Right ventricle myocardium inferior (tissue), 1 donor: ENCODE measurements at places on chromosomes 16 and 17.

DNA sequence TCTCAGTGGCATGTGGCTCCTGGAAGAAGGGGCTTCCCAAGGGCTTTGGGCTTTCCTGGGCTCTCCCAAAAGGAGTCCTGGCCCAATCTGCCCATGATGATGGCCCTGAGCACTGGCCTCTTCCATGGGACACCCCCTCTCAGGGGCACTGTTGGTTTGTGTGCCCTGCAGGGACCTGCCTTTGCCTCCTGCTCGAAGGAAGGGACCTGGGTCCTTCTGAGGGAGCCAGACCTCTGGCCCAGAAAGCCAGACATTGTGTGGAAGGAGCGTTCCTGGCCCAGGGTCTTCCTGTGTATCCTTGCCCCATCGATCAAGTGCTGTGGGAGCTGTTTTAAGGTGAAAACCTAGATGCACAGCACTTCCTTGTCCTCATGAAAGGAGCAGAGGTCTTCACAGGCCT lies 1689.3 kb downstream of the TP53TG3F start:
- DNase-seq = no peak

- no peak for DNase-seq
These were observed 488.5 kb upstream of the SOX9 start for GRCh38 chr17:71632328-71632727.

DNA sequence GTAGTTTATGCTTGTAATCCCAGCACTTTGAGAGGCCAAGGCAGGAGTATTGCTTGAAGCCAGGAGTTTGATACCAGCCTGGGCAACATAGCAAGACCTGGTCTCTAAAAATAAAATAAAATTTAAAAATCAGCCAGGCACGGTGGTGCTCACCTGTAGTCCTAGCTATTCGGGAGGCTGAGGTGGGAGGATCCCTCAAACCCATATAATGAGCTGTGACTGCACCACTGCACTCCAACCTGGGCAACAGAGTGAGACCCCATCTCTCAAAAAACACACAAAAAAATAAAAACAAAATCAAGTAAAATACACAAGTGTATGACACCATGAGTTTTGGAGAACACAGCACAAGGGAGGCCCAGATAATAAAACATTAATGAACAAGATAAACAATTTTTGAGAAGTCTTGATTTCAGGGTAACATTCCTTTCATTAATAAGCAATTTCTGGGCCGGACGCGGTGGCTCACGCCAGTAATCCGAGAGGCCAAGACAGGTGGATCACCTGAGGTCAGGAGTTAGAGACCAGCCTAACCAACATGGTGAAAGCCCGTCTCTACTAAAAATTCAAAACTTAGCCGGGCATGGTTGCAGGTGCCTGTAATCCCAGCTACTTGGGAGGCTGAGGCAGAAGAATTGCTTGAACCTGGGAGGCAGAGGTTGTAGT lies 17.9 kb downstream of the PRPSAP1 start:
- DNase-seq = no peak

- no peak for DNase-seq
These were observed 7.5 kb downstream of the ANKS3 start for GRCh38 chr16:4726616-4727015.

- DNase-seq = no peak
These were observed 9.1 kb upstream of the METTL9 start for GRCh38 chr16:21590287-21590686.

- DNase-seq = no peak
These were observed 114.5 kb upstream of the C17orf78 start for GRCh38 chr17:37261286-37261685.

DNA sequence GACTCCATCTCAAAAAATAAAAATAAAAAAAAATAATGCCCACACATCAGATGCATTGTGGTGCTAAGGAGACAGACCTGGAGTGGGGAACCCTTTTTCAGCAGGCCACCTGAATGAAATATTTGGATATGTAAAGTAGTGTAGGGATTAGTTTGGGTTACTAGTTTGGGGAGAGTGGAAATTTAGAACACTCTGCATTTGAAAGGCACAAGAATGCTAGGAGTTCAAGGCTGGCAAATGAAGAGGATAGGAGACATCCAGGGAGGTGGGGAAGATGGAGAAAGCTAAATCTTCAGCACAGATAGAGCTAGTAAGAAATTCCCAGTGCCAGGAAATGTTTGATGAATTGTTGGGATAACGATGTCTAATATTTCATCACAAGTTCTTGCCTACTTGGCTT lies 298.3 kb upstream of the ERCC4 start:
- DNase-seq = no peak

GRCh38 chr17:67995570-67996263 lies 552 bp downstream of the C17orf58 start:
- no peak for DNase-seq

DNA sequence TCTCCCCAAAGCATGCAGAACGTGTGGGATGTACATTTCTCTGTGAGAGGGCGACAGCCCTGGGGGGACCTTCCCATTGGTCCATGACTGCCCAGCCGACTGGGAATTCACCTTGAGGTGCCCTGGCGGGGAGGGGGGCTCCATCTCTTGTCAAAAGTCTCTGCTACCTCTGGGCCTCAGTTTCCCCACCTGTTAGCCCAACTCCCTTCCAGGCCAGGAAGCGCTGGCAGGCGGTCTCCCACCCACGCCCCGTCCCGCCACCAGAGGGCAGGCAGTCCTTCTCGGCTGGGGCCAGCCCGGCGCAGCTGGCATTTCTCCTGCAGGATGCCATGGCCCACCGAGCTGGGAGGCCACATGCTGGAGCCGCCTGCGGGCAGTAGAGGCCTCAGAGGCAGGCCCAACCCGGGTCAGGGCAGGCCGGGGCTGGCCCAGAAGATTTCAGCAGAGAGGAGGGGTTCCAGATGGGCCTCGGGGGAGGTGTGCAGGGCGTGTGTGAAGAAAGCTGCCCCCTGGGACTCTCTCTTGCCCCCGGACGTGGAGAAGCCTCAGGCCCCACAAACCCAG lies 16.6 kb downstream of the CD7 start:
- DNase-seq = peak; percentile 91

- peak; percentile 82 for DNase-seq
These were observed at the start of gene SNX20 for GRCh38 chr16:50681021-50681885. Gene SNX20, minus strand, starts transcription at chr16:50681312. Its CDS starts 3,786 bp downstream, at chr16:50677526.

- no peak for DNase-seq
These were observed 6.8 kb downstream of the TMC5 start for GRCh38 chr16:19424478-19424877.

DNA sequence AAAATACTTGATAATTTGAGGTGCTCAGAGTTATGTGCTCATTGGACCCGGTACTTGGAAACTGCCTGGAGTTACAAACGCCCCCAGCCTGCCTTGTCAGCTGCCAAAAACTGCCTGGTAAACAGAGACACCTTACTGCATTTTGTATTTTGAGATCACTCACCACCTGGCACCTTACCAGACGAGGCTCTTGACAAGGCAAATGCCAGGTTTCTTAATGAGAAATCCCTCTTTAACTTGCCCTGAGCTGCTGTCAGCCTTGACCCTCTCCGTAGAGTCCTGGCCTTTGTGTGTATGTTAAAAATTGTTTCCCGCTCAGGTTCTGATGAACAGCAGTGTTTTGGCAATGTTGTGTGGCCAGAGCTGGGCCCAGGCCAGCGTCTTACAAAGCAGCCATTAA lies 28.8 kb downstream of the SYT17 start:
- DNase-seq = no peak

- DNase-seq = no peak
These were observed 103.1 kb downstream of the SDK2 start for GRCh38 chr17:73541111-73541510.

- peak; percentile 87 for DNase-seq
These were observed 27.8 kb downstream of the TK2 start for GRCh38 chr16:66521951-66522771.

- no peak for DNase-seq
These were observed 26.3 kb downstream of the MARF1 start for GRCh38 chr16:15616475-15617165.

- no peak for DNase-seq
These were observed 455.8 kb upstream of the MAF start for GRCh38 chr16:80056324-80056723.

- peak; percentile 77 for DNase-seq
These were observed 114.2 kb downstream of the METRNL start for GRCh38 chr17:83193336-83194185.
